ENCODE measurements at places on chromosomes 13 and 19. TPM values are rescaled to one million over a fixed set of nuclear protein-coding genes. Genes with fewer than 3 reads are reported as not detected.

DNA sequence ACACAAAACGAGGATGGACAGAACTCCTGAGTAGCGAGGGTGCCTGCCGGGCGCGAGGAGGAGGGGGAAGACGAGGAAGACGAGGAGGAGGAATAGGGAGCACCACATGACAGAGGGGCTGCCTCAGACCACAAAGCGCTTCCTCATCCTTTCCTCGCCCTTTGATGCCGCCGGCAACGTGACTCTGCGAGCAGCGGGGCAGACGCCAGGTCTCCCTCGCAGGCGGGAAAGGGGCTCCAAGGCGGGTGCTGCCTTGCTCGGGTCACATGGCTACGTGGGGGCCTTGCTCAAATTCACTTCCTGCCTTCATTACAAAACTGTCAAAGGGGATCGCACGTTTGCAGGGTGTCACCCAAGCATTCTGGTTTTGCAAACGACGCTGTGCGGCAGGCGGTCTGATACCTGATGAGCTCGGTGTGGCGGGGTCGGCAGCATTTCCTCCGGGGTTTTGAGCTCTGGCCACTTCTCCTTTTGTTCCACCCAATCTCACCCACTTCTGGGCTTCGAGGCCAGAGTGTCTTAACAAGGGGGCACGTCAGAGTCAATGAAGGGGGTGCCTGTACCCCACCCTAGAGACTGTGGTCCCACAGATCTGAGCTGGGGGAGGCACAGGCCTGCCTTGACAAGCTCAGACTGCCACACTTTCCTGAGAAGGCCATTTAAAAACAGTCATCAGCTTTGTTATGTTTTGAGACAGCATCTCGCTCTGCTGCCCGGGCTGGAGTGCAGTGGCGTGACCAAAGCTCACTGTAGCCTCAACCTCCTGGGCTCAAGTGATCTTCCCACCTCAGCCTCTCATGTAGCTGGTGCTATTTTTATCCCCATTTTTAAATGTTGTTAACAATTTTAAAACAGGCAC, 14.9 kb downstream of the MAP2K2 start:
- peaks cover 93% of the 10 kb centered on the region for H3K36me3 ChIP-seq
- no peak overlapping the region for H3K27ac ChIP-seq
- no peaks in the 10 kb centered on the region for H3K27me3 ChIP-seq
- H3K4me1 ChIP-seq = 0 out of 2 replicates have a peak, but pooled peaks cover 3% of the 10 kb centered on the region
- no peak overlapping the region for H3K4me3 ChIP-seq

GRCh38 chr19:33507021-33507956, 14.3 kb downstream of the PEPD start:
- H3K4me3 ChIP-seq = no peak overlapping the region
- peaks cover 49% of the 10 kb centered on the region for H3K36me3 ChIP-seq
- no peak overlapping the region for H3K27ac ChIP-seq
- no peak for DNase-seq
- H3K4me1 ChIP-seq = no peaks in the 10 kb centered on the region

GRCh38 chr19:43465468-43466120, at the start of gene LYPD3:
TSS of gene LYPD3 (minus strand) at chr19:43465608. CDS start at chr19:43465571, 37 bp downstream.
- H3K4me1 ChIP-seq = peaks cover 51% of the 10 kb centered on the region
- H3K27me3 ChIP-seq = no peaks in the 10 kb centered on the region
- DNase-seq = no peak
- H3K27ac ChIP-seq = no peak within 1 kb of the TSS

- no peak for DNase-seq
- no peaks in the 10 kb centered on the region for H3K4me1 ChIP-seq
- H3K27me3 ChIP-seq = no peaks in the 10 kb centered on the region
- 0 out of 2 replicates have a peak, but pooled peaks cover 3% of the 10 kb centered on the region for H3K36me3 ChIP-seq
- no peak overlapping the region for H3K27ac ChIP-seq
Observed at GRCh38 chr19:14147797-14148605, 11.6 kb upstream of the ASF1B start.

DNA sequence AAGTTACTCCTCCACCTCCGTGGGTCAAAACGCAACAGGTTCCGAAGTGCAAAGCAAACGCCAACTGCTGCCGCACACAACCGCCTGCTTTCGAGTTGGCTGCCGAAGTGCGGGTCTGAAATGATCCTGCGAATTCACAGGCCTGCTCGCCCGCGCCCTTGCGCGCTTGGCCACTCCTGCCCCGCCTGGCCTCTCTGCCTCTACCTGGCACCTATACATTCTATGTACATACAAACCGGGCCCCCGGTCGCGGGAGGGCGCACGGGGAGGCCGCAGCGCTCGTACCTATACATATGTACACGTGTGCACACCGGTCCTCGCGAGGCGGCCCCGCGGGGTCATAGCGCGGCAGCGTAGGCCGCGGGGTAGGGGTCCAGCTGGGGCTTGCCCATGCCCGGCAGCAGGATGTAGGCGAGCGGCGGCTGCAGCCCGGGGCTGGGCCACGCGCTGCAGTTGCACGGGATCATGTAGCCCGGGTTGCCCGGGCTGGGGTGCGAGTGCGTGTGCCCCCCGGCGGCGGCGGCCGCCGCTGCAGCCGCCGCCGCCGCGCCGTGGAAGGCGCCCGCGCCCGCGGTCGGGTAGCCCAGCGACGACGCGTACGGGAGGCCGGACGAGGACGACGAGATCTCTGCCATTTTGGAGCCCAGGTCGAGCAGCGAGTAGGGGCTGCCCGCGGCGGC, 1.3 kb downstream of the SOX21 start:
- no peaks in the 10 kb centered on the region for H3K36me3 ChIP-seq
- H3K4me1 ChIP-seq = 0 out of 2 replicates have a peak, but pooled peaks cover 11% of the 10 kb centered on the region
- DNase-seq = no peak
- H3K27me3 ChIP-seq = peaks cover 81% of the 10 kb centered on the region
- H3K27ac ChIP-seq = no peak overlapping the region

DNA sequence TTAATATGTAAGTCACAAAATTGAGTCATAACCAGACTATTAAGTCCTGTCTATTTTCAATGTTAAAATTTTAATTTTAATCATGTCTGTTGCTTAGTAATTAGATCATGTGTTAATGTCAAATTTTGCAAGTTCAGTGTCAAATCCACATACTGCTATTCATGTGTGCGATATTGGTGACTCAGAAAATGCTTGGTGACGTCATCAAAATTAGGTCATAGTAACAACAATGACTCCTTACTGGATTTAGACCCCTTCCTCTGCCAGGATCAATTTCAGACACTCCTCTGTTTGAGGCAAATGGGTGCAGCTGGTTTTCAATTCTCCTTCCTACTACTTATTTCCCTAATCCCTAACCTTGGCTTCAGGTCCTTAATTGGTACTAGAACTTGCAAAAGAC, 1394.3 kb upstream of the SLC10A2 start:
- no peaks in the 10 kb centered on the region for H3K4me1 ChIP-seq
- H3K27me3 ChIP-seq = no peaks in the 10 kb centered on the region
- no peak for DNase-seq

DNA sequence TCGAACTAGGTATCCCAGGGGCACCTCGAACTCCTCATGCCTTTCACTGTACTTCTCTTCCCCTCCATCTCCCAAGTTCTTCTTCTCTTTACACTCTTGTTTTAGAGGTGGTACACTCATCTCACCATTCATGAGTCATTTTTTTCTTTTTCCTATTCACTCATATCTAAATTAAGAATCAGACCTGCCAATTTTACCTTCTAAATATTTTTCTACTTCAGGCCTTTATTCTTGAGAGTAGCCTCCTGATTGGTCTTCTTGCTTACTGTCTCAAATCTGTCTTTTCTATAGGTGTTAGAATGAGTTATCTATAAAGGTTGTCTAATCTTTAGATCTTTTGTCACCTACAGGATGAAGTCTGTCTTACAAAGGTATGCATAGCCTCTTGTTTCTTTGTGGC, 20.7 kb downstream of the TDRD3 start:
- H3K27me3 ChIP-seq = no peaks in the 10 kb centered on the region
- H3K36me3 ChIP-seq = no peaks in the 10 kb centered on the region

DNA sequence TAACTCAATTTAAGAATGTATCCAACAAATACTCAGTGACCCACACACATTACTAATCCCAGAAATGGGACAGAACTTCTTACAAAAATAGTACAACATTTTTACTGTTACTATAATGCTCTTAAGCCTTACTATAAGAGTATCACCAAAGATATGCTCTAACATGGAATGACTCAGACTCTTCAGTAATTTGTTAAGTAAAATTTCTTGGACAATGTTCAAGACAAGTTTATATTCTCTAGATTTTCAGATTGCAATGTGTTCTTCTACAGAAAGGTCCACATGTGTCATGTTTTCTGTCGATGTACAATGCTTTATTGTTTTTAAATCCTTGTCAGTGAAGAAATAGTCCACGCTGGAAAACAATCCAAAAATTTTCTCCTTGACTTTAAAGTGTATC, 66.3 kb upstream of the RFXAP start:
- H3K4me1 ChIP-seq = no peaks in the 10 kb centered on the region
- H3K27ac ChIP-seq = no peak overlapping the region
- H3K27me3 ChIP-seq = no peaks in the 10 kb centered on the region
- no peak for DNase-seq
- no peak overlapping the region for H3K4me3 ChIP-seq

- no peak overlapping the region for H3K4me3 ChIP-seq
- no peaks in the 10 kb centered on the region for H3K4me1 ChIP-seq
- H3K27me3 ChIP-seq = no peaks in the 10 kb centered on the region
- no peaks in the 10 kb centered on the region for H3K36me3 ChIP-seq
- DNase-seq = no peak
- no peak overlapping the region for H3K27ac ChIP-seq
Observed at GRCh38 chr13:62629618-62630017, 1214.0 kb upstream of the PCDH20 start.

GRCh38 chr19:28614634-28615545, 598.1 kb downstream of the UQCRFS1 start:
- H3K27me3 ChIP-seq = no peaks in the 10 kb centered on the region
- H3K4me1 ChIP-seq = no peaks in the 10 kb centered on the region
- no peaks in the 10 kb centered on the region for H3K36me3 ChIP-seq
- H3K27ac ChIP-seq = no peak overlapping the region
- no peak overlapping the region for H3K4me3 ChIP-seq
- DNase-seq = no peak

GRCh38 chr19:10517760-10518443, 655 bp upstream of the S1PR5 start:
- no peak overlapping the region for H3K27ac ChIP-seq
- H3K4me3 ChIP-seq = peak overlapping the region; percentile 30
- peaks cover 21% of the 10 kb centered on the region for H3K4me1 ChIP-seq

GRCh38 chr19:38838986-38839761, 7.6 kb upstream of the ECH1 start:
- H3K4me3 ChIP-seq = no peak overlapping the region
- peaks cover 89% of the 10 kb centered on the region for H3K36me3 ChIP-seq
- H3K27me3 ChIP-seq = no peaks in the 10 kb centered on the region

GRCh38 chr13:44715287-44716230, 139.4 kb upstream of the TSC22D1 start:
- peaks cover 53% of the 10 kb centered on the region for H3K4me1 ChIP-seq
- no peaks in the 10 kb centered on the region for H3K36me3 ChIP-seq
- H3K4me3 ChIP-seq = no peak overlapping the region
- no peaks in the 10 kb centered on the region for H3K27me3 ChIP-seq

GRCh38 chr19:35341006-35341405, 6.7 kb upstream of the FFAR1 start:
- H3K27me3 ChIP-seq = no peaks in the 10 kb centered on the region
- H3K4me3 ChIP-seq = no peak overlapping the region
- no peaks in the 10 kb centered on the region for H3K4me1 ChIP-seq
- no peak for DNase-seq
- no peak overlapping the region for H3K27ac ChIP-seq
- no peaks in the 10 kb centered on the region for H3K36me3 ChIP-seq

DNA sequence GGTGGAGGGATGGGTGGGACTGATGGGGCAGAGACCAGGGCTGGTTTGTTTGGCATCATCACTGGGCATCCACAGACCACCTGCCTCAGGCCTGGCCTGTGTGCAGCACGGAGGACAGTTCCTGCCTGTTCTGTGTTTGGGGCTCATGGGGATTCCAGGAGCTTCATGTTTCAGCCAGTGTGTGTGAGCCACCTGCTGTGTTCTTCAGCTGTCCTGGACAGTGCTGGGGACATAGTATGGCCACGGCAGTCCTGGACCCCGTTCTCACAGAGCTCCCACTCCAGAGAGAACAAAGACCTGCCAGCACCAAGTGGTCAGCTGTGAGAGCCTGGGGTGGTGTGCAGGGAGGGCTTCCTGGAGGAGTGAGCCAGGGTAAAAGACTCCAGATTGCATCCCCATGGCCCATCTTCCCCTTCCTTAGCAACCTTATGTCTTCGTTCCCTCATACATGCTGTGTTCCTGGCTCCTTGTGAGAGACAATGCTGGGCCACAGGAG, 2.0 kb upstream of the CCDC97 start:
- H3K27me3 ChIP-seq = no peaks in the 10 kb centered on the region
- H3K36me3 ChIP-seq = peaks cover 81% of the 10 kb centered on the region
- DNase-seq = no peak
- peak overlapping the region; percentile 21 for H3K27ac ChIP-seq
- H3K4me1 ChIP-seq = peaks cover 23% of the 10 kb centered on the region

DNA sequence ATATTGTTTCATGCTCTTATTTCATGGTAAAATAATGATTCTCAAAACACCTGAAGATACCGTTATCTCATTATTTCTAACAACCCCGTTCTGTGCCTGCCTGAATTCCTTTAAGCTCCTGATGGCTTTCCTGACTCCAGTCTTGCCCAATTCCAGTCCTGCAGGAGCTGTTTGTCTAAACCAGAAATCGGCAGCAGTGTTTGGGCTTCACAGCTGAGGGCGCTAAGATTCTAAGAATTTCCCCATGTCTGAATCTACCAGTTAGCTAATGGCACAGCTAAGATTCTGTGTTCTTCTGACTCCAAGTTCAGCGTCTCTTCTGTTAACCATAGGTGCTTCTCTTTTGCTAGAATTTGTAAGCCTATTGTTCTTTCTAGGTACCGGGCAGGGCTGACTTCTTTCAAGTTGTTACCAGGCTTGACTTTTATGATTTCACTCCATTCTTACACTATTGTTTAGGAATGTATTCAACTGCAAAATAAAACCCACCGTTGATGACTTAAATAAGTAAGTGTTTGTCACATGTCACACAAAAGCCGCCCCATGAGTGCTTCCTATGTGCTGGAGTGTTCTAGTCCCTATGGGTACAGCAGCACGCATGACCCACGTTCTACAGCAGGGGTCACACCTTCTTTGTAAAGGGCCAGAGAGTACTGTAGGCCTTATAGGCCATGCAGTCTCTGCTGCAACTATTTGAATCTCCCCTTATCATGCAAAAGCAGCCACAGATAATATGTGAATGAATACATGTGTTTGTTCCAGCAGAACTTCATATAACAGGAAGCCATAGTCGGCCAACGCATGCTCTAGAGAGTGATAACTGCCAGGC, 168.3 kb upstream of the RNF113B start:
- H3K36me3 ChIP-seq = peaks cover 9% of the 10 kb centered on the region
- H3K27ac ChIP-seq = no peak overlapping the region
- peaks cover 6% of the 10 kb centered on the region for H3K27me3 ChIP-seq
- no peak overlapping the region for H3K4me3 ChIP-seq
- DNase-seq = no peak
- 0 out of 2 replicates have a peak, but pooled peaks cover 6% of the 10 kb centered on the region for H3K4me1 ChIP-seq

Gene ZNF628
- total RNA-seq = 4.1 TPM

Gene TEX101
- not detected for total RNA-seq

Gene CEACAM21
- total RNA-seq = not detected

Gene WDR88
- not detected for total RNA-seq

Gene SIGLEC11
- not detected for total RNA-seq

Gene SWSAP1
- total RNA-seq = 0.38 TPM

Gene SLC15A1
- not detected for total RNA-seq

Gene FFAR2
- total RNA-seq = not detected

Gene KRTDAP
- not detected for total RNA-seq

Gene TGFB1
- total RNA-seq = 16.4 TPM

Gene ADGRE3
- total RNA-seq = not detected

Measured in SJSA1 (cell line).